ENCODE measurements at places on chromosomes 2 and 18.

- DNase-seq = no peak
Measured at GRCh38 chr2:176669398-176670174, 400.3 kb downstream of the MTX2 start.

DNA sequence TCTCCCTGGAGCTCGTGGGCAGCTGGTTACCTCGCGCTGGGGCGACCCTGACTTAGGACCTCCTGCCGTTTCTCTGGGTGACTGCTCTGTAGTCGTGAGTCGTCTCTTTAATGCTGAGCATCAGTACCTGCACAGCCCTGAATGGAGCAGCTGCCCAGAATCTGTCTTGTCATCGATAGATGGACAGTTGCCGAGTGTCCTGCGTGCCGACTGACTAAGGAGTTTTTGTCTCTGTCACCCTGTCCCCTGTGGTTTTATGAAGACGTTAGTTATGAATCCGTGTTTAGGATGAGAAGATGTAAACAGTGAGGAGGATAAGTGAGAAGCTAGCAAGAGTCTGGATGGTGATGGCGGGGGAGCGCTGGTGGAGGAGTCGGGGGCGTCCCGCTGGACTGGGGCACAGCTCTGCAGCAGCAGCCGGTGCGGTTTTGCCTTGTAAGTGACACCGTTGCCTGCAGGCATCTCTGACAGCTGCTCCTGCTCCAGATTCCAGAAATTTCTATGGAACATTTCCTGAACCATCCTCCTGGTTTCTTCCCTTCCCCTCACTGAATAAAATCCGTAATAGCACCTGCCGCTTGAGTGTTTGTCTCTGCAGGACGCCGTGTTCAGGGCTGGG is 13.3 kb downstream of the AGAP1 start:
- DNase-seq = no peak

- peak; percentile 14 for DNase-seq
Measured at GRCh38 chr2:55805686-55806085, 112.0 kb upstream of the PNPT1 start.

DNA sequence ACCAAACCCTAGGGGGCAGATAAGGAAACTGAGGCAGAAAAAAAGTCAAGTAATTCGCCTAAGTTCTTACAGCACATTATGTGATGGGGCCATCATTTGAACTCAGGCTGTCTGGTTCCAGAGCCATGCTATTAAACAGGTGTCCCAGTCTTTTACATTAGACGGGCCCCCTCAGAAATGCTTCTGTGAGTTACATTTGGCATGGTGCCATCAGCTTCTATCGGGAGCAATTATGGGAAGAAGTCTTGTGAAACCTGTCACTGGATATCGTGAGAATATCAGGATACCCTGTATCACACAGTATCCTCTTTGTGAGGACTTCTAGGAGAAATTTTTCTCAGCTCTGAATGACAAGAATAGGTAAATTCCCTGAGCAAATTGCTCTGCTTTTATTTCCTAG is 143.7 kb upstream of the NOSTRIN start:
- DNase-seq = no peak

GRCh38 chr2:62222674-62223073 is 26.8 kb downstream of the B3GNT2 start:
- no peak for DNase-seq

GRCh38 chr18:26697186-26697884 is 149.0 kb upstream of the KCTD1 start:
- DNase-seq = no peak

DNA sequence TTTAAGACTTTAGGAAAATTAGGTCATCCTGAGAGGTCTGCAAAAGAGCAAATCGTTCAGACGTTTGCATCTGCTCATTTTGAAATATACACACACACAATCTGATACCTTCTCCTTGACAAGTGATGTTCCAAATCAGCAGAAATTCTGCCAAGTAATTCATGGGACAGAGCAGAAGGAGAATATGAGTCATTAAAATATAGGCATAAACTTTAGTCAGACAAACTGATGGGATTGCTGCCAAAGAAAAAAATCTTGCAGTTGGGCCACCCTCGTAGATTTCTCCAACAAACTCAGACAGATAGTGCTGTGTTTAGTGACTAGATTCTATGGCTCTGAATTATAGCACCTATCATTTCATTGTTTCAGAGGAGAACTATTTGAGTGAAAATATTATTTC is 336.3 kb downstream of the NYAP2 start:
- no peak for DNase-seq

Measured in hippocampal formation (tissue), 2 donors.